ENCODE measurements at places on chromosomes 2 and 18.

- no peak for DNase-seq
These were observed 62.7 kb downstream of the PTRHD1 start for GRCh38 chr2:24730481-24730880.

DNA sequence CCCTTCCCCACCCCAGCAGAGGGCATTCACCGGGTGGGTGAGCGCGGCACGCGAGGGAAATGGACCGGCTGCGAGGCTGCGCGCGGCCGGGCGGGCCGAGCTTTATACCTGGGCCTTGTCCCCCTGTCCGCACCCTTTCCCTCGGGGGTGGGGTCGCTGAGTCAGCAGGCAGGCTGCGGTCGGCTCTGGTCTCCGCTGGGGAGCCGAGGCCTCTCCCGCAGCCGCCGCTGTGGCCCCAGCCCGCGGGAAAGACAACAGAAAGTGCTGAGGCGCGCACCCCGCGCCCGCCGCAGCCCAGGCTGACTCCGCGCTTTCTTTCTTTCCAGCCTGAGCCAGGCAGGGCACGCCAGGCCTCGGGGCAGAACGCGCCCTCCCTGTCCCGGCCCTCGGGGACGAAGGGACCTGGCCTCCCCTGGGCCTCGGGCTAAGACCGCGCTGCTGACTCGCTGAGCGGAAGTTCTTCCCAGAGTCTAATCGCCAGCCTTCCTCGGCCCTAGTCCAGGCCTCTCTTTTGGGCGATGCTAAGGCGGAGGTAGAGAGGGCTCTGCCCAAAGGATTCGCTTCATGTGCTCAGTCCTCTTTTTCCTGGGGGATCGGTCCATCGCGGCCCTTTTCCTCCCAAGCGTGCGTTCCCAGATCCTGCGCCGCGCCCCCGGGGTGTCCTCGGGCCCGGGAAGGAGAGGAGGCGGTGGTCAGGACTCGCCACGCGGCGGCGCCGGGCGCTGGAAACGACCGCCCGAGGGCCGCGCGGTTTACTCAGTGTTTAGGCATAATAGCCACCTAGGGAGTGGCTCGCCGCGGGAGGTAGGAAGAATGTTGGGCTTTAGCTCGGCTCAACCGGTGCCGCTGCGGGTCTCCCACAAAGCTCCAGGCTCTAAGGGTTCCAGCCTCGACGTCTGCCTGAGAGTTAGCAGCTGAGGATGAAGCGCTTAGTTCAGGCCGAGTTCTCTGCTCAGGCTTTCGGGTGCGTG is at the start of gene CRYBA2:
Gene CRYBA2 (minus strand): TSS at position 78 of the 971 bp plus-strand sequence. CDS start 246 bp downstream, outside the sequence.
- no peak for DNase-seq

DNA sequence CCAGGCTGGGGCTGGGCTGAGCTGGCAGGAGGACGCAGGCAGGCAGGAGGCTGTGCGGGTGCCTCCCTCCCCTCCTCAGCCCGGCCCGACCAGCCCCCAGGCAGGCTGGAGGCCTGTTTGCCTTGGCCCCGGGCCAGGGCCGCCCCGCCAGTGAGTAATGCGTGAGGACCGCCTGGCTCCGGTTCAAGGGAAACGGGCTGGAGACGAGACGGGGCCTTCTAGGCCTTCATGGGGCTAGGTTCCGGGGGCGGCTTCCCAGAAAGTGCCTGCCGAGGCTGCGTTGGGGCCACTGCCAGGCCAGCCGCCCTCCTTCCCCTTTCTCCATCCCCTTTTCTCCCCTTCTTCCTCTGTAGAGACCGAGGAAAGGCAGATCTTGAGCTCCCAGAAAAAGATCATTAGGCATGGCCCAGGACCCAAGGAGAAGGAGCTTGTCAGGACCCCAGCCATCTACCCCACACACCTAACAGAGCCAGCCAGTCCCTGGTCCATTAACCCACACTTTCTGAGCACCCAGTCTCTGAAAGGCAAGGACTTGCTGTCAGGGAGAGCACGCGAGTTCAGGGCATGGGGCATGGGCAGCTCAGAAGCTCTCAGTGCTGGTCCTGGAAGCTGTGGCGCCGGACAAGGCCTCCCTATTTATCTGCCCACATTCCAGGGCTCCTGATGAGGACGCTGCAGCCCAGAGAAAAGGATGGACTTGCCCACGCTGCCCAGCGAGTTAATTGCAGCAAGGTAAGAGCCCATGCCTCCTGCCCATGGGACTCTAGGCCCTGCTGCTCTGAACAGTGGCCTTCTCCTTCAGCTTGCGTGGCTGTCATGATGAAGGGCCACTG is 48.5 kb downstream of the SMAD7 start:
- DNase-seq, result peak; percentile 93

- no peak for DNase-seq
These were observed 29.1 kb upstream of the EPC2 start for GRCh38 chr2:148615381-148615841.

DNA sequence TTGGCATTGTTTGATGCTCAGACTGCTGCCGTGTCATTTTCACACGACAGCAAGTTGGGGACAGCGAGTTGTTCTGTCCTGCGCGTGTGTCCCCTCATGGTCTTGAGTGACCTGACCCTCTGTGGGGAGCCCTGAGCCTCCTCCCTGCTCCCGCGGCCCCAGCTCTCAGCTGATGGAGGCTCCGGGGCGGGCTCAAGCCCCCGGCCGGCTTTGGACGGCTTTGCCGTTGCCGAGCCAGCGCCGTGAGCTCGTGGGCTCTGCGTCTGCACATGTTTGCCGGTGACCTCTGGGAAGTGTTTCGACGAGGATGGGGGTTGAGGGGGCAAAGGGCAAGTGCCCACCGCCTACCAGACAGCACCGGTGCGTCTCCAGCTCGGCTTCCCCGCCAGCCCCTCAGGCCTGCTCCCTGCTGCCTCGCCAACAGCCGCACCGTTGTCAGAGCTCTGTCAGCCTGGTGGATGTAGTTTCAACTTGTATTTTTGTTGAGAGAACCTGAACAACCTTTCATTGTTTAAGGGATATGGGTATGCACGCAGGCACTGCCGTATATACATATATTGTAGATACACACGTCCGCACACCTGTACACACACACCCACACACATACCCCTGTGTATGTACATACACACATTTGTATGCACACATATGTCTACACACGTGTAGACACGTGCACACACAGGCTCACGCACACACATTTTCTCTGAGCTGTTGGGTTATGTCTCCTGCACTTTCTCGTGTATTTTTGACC is 13.7 kb downstream of the PDCD1 start:
- peak; percentile 61 for DNase-seq

DNA sequence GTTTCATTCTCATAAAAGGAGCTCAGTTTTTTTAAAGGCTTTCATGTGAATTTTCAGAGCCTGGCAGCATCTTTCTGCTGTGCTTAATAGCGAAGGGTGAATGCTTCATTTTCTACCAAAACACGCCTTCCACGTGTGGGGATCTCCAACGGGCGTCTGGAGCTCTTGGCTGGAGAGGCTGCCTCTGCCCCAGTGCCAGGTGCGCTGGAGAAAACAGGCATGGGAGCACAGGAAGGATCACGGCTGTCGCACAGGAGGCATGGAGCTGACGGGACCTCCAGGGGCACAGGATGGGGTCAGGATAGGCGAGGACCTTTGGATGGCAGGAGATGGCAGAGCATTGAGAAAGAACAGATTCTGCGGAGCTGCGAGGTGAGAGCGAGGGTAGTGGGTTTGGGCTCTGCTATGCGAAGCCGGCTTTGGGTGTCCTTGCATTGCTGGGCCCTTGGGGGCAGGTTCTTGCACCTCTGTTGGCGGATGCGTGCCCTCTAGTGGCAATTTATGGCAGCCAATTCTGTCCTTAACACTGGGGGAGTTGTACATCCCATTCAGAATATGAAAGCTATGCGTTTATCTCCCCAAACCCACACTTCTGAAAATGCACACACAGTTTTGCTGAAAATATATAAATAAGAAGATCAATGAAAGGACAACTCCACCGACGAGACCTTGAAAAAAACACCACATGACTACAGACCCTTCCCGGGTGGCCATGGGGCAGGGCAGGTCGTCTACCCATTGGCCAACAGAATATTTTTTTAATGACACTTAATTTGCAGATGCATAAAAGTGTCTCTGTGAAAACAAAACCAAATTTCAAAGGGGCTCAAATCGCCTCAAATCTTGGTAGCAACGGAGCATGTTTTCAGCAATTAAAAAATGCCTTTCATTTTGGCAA is 90.4 kb upstream of the SLC35G4 start:
- DNase-seq, result no peak

- no peak for DNase-seq
These were observed 4.6 kb downstream of the SIX2 start for GRCh38 chr2:45004562-45005191.

All from sigmoid colon (tissue), 7 donors.